Activated CD4-positive, alpha-beta memory T cell treated with anti-CD3 and anti-CD28 coated beads, Interleukin-2, amount 10 ng/mL, durations not matched to agents 7 days and 5 days (primary cell): ENCODE measurements at places on chromosomes 1 and 21. TPM values are rescaled to one million over a fixed set of nuclear protein-coding genes. Genes with fewer than 3 reads are reported as not detected.
A peak's percentile ranks its signal among the peaks of the same experiment; 100 is the strongest.

The SPATA46 gene
- not detected for total RNA-seq

DNA sequence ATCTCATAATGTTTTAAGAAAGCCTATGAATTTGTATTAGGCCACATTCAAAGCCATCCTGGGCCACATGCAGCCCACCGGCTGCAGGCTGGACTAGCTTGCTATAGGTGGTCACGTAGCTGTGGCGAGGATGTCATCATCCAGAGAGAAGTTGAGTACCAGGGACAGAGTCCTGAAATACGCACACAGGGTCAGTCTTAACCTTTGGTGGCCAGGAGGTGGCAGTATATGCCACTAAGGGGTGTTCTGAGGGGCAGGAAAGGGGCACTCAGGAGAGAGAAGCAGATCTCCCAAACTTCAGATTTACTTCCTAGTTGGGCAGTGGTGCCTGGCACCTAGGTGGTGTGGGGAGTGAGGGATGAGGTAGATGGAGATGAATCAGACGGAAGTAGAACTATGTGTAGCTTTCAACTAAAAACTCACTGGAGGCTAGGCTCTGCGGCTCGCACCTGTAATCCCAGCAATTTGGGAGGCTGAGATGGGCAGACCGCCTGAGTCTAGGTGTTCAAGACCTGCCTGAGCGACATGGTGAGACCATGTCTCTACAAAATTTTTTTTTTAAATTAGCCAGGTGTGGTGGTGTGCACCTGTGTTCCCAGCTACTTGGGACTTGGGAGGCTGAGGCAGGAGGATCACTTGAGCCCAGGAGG is 16.3 kb upstream of the CDK18 start:
- peaks cover 10% of the 10 kb centered on the region for H3K4me1 ChIP-seq
- no peak overlapping the region for H3K27ac ChIP-seq
- H3K36me3 ChIP-seq, result no peaks in the 10 kb centered on the region
- peaks cover 25% of the 10 kb centered on the region for H3K27me3 ChIP-seq
- peak; percentile 48 for DNase-seq

DNA sequence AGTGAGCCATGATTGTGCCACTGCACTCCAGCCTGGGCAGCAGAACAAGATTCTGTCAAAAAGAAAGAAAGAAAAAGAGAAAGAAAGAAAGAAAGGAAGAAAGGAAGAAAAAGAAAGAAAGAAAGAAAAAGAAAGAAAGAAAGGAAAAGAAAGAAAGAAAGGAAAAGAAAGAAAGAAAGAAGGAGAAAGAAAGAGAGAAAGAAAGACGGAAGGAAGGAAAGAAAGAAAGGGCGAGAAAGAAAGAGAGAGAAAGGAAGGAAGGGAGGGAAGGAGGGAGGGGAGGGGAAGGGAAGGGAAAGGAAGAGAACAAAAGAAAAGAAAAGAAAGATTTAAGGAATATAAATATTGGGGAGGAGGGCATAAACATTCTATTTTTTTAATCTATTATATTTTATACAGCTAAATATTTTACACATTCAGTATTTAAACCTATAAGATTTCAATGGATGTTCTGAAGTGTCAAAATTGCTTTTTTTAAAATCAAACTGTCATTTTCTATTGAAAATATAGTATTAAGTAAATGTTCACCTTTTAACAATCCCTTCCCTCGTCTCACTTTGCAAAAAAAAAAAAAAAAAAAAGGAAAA is 6.8 kb upstream of the JAK1 start:
- H3K27me3 ChIP-seq, result peaks cover 1% of the 10 kb centered on the region
- no peak overlapping the region for H3K4me3 ChIP-seq
- H3K27ac ChIP-seq, result no peak overlapping the region
- H3K4me1 ChIP-seq, result peaks cover 1% of the 10 kb centered on the region

DNA sequence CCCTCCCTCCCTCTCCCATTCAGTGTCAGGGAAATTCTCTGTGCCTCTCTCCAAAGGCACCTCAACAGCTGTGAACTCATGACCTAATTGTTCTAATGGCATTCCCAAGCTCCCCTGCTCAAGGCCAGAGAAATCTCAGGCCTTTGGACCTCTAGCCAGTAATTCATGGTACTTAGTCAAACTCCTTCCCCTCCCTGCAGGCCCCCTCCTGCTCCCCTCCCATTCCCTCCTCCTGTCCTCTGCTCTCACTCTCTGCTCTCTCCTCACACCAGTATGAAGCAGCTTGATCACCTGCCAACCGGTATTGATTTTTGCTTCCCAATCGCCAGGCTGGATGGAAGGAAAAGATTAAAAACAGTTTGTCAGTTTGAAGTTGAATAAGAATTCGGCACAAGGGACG is 370.5 kb upstream of the PBX1 start:
- no peaks in the 10 kb centered on the region for H3K36me3 ChIP-seq
- no peak overlapping the region for H3K4me3 ChIP-seq
- H3K27ac ChIP-seq, result no peak overlapping the region
- H3K4me1 ChIP-seq, result no peaks in the 10 kb centered on the region

GRCh38 chr1:220927442-220927841 is 48.2 kb downstream of the HLX start:
- no peak overlapping the region for H3K4me3 ChIP-seq
- no peaks in the 10 kb centered on the region for H3K36me3 ChIP-seq
- DNase-seq, result no peak
- H3K4me1 ChIP-seq, result no peaks in the 10 kb centered on the region
- H3K27me3 ChIP-seq, result no peaks in the 10 kb centered on the region

The S100A9 gene
- 0.55 TPM for total RNA-seq

The SLC26A9 gene
- not detected for total RNA-seq

DNA sequence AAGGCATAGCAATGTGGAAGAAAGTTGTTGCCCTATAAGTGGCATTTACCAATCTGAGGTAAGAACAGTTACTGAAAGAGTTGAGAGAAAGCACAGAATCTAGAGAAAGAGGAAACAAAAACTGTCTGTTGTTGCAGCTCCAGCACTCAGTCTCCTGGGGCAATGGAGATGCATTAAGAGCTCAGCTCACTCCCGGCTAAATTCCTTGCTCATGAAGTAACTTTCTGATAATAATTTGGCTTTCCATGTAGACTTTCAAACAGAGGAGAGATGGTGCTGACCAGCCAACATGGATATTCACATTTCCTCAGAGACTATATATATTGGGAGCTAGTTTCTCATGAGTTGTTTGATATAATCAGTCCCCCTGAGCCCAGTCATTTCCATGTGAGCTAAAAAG is 135.3 kb downstream of the GDAP2 start:
- H3K27ac ChIP-seq, result no peak overlapping the region
- H3K4me1 ChIP-seq, result no peaks in the 10 kb centered on the region

DNA sequence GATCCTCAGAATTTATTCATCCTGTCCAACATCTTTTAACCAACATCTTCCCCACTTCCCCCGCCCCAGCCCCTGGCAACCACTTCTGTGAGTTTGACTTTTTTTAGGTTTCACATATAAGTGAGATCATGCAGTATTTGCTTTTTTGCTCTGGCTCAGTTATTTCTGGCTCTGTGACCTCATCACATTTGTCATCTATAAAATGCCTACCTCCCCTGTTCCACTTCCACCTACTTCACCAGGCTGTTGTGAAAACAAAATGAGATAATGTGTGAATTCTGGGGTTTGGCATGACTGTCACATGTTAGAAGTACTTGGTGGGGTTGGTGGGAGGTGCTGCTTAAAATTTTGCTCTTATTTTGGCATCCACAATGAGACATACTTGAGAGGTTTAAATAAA is 18.4 kb downstream of the HHAT start:
- H3K27me3 ChIP-seq, result no peaks in the 10 kb centered on the region
- H3K4me3 ChIP-seq, result no peak overlapping the region
- H3K4me1 ChIP-seq, result peaks cover 7% of the 10 kb centered on the region
- H3K36me3 ChIP-seq, result no peaks in the 10 kb centered on the region
- DNase-seq, result no peak

The WLS gene
- not detected for total RNA-seq

DNA sequence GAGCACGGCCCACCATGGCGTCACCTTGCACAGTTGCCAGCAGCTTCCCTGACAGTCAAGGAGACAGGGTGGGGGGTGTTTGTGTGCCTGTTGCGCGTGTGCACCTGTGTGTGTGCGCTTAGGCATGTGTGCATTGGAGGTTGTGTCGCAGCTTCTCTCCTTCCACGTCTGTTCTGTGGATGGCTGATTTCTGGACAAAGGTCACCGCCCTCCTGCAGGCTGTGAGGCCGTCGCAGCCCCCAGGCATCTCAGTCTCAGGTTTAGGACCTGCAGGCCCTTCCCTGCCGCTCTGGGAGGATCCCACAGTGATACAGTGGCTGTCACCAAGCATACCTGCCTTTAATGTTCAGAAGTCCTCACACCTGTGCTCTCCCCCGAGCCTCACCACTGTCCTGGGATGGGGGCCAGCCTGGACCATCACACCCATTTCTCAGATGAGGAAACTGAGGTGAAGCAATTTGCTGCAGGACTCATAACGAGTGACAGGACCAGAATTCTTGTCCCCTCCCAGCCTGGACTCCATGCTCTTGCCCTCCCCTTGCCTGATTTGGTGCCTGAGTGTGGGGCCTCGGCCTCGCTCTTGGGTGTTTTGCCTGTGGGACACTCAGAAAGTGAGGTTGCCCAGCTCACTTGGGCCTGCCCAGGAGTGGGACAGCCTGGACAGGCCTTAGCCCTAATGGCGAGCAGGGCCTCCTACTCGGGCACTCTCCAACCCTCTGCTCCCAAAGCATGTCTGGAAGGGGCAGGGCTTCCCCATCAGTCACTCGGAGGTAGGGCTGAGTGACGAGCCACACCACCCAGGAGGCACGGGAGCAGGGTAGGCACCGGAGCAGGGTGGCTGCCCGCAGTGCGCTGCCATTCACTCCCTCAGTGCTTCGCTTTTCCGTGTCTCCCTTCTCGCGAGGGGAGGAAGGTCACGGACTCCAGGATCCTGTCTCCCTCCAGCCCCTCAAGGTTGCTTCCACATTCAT is 22.6 kb downstream of the COQ8A start:
- peaks cover 2% of the 10 kb centered on the region for H3K4me1 ChIP-seq
- H3K4me3 ChIP-seq, result no peak overlapping the region
- peaks cover 14% of the 10 kb centered on the region for H3K36me3 ChIP-seq
- no peak overlapping the region for H3K27ac ChIP-seq
- no peaks in the 10 kb centered on the region for H3K27me3 ChIP-seq

The CD164L2 gene
- not detected for total RNA-seq

The NBPF10 gene
- 2.2 TPM for total RNA-seq

DNA sequence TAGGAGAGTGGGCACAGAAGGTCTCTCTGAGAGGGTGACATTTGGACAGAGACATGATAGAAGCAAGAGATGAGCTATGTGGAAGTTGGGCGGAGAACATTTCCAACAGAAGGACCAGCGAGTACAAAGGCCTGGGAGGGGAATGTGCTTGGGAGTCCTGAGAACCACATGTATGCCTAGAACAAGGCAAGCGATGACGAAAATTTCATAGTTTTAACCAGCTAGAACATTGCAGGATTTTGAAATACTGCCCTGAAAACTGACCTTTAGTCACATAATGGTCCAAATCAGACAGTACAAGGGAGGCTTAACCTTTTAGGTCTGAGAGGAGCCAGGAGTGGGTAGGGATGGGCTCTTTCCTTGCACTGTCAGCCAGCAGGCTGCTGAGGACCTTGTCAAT is 68.0 kb downstream of the MRPS6 start:
- H3K4me3 ChIP-seq, result no peak overlapping the region
- peaks cover 75% of the 10 kb centered on the region for H3K36me3 ChIP-seq
- peaks cover 2% of the 10 kb centered on the region for H3K4me1 ChIP-seq
- no peaks in the 10 kb centered on the region for H3K27me3 ChIP-seq
- DNase-seq, result no peak
- H3K27ac ChIP-seq, result no peak overlapping the region

The KCNE2 gene
- not detected for total RNA-seq

The PARS2 gene
- 3.3 TPM for total RNA-seq

DNA sequence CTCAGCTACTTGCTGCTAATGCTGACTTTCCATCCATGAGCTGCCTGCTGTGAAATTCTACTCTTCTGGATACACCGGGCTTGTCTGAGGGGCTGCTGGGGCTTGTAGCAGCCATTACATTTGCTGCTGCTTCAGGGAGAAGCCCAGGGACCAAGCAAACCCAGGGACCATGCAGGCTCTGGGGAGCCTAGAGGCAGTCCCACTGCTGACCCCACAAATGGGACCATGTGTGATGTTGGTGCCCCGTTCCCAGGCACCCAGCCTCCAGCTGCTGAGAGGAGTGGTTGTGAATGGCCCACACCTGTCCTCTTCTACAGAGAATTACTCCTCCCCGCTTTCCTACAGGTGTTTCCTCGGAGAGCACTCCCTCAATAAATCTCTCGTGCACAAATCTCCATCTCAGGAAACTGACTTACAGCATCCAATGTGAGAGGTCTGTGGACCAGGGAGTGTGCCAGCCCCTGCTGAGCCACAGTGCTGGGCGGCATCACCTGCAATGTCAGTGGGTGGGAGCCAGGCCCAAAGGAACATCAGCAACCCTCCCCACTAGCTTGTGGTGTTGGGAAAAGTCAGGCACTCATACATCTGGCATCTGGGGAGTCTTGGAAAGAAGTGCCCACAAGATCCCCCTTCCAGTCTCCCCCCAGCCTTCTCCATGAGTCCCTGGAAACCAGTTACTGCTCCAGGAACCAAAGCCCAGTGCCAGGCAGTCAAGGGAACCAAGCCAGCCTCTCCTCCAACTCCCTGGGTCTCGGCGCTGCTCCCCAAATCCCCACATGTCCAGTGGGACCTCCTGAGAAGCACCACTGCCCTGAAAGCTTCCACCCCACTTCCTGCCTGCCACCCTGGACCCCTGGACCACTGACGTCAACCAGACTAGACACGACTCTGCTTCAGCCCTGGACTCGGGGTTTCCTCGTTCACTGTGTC is 65.1 kb downstream of the TCP10L start:
- no peak overlapping the region for H3K4me3 ChIP-seq
- DNase-seq, result no peak
- no peak overlapping the region for H3K27ac ChIP-seq
- H3K36me3 ChIP-seq, result no peaks in the 10 kb centered on the region

DNA sequence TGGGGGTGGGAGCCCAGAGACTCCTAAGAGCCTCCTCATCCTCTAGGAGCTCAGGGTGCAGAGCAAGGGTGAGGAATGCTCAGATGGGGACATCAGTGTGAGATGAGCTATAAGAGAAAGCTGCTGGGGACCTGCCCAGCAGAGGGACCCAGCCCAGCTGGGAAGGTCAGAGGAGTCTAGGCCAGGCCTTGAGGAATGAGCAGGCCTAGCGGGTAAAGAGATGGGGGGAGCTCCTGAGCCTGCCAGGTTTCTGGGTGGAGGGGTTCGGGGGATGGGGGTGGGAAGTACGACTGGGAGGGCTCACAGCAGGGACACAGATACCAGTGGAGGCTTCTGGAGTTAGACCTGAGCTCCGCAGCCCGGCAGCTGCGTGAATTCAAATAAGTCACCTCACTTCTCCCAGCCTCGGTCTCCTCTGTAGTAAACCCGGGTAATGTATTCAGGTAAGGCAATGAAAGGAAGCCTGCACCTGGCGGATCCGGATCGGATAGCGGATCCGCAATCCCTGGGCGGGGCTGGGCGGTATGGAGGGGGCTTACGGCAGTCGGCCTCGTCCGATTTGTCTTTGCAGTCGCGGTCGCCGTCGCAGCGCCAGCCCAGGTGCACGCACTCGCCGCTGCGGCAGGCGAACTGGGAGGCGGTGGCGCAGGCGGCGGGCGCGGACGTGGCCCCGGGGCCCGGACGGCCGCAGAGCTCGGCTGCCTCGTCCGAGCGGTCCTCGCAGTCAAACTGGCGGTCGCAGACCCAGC is 38.0 kb upstream of the MAGOH start:
- H3K27ac ChIP-seq, result no peak overlapping the region
- H3K4me1 ChIP-seq, result no peaks in the 10 kb centered on the region
- no peaks in the 10 kb centered on the region for H3K27me3 ChIP-seq
- peaks cover 38% of the 10 kb centered on the region for H3K36me3 ChIP-seq
